Mesothelial cell of epicardium (in vitro differentiated cells): ENCODE measurements at places on chromosomes 4 and X.

DNA sequence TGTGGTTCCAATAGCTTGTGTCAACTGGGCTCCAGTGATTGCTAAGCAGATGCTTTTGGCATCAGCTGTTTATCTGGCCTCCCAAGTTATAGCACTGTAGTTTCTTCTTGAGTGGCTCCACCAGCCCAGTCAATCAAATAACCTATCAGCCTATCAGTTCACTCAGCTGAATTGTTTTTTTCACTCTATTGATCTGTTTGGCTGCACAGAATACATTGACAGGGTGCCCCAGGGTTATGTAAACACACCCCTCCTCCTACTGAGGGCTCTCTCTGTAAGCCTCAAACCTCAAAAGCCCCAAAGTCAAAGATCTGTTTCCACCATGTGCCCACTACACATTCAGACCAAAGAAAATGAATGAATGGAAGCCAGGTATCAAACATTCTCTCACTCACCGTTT is 214.0 kb downstream of the HS6ST2 start:
- DNase-seq: no peak

DNA sequence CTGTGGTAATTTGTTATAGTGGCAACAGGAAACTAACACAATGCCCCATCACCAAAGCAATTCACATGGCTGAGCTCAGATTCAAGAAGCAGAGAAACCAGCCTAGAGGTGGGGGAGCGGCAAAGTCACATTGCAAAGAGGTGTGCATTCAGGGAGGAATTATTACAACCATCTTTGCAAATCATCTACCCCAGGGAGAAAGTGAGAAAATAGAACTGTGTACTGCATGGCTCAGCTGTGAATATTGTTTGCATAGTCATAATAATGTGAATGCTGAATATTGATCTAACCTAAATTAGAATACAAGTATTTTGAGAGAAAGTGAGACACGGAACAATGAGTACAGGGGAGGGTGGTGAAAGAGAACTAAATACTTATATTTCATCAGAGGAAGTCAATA is 387.9 kb downstream of the BCOR start:
- no peak for DNase-seq

GRCh38 chr4:187903106-187903505 is 92.5 kb upstream of the ZFP42 start:
- no peak for DNase-seq

DNA sequence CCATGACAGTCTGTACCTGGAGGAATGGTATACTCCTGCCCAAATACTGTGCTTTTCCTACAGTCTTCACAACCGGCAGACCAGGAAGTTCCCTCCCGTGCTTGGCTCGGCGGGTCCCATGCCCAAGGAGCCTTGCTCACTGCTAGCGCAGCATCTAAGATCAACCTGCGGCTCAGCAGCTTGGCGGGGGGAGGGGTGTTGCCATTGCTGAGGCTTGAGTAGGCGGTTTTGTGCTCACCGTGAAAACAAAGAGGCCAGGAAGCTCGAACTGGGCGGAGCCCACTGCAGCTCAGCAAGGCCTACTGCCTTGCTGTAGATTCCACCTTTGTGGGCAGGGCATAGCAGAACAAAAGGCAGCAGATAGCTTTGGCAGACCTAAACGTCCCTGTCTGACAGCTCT is 152.7 kb downstream of the TEX11 start:
- DNase-seq: no peak

GRCh38 chr4:39609454-39609931 is 29.2 kb downstream of the SMIM14 start:
- DNase-seq: no peak

GRCh38 chr4:115945026-115945425 is 831.6 kb upstream of the NDST4 start:
- no peak for DNase-seq

GRCh38 chrX:10158279-10159144 is 1.7 kb downstream of the CLCN4 start:
- DNase-seq: no peak

- DNase-seq: no peak
Observed at GRCh38 chrX:78326401-78326800, 1.0 kb downstream of the CYSLTR1 start.

DNA sequence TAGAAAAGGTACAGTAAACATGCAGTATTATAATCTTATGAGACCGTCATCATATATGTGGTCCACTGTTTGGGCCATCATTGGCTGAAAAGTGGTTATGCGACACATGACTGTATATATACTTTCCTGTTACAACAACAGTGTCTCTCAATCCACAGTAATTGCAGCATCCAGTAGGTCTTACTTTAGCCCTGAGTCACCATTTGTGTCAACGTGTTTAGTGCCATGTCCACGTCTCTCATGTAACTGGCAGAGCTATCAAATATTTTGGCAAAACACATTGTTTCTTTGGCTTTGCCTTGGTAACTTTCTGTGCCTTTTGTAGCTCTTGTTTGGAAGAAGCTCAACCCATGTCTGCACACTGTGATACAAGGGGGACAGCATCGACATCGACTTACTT is 73.8 kb downstream of the CD38 start:
- no peak for DNase-seq

- DNase-seq: no peak
Observed at GRCh38 chr4:164193676-164194075, 560.3 kb upstream of the SMIM31 start.

DNA sequence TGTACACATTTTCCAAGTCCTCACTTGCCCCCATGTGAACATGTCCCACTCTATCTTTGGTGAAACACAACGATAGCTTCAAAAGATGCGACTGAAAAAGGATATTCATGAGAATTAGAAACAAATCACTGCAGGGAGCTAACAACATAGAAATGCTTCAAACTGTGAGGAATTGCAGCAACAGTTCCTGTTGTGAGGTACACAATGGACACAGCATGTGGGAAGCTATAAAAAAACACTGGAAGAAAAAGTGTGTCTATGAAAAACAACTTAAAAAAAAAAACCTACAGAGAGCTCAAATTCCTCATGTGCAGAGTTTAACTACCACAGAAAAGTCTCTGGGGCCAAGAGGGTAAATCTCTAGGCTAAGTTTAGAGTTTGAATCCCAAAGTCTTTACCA is 51.6 kb upstream of the BLTP1 start:
- no peak for DNase-seq

GRCh38 chrX:153968754-153969124 is 2.9 kb downstream of the HCFC1 start:
- DNase-seq: no peak

DNA sequence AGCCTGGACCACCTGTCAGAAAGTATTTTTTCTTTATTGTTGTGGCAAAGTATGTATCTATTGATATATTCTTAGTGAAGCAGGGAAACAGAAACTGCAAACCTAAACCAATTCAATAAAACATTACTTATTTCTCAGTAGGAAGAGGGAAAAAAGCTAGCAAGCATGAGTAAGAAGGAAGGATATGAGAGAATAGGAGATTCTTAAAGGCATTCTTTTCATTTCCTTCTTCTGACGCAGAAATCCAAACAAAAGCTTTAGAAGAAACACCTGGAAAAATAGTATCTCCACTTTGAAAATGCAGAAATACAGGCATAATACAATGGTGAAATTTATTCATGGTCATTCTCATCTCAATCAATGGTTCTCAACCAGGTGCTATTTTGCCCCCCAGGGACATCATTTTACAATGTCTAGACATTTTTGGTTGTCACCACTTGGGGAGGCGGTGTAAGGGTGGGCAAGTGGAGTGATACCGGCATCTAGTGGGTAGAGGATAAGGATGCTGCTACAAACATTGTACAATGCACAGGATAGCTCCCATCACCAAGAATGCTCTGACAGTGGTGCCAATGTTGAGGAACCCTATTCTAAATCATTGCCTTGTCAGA is 21.7 kb upstream of the ATXN3L start:
- DNase-seq: no peak

GRCh38 chr4:38821739-38822138 is 17.1 kb upstream of the TLR1 start:
- DNase-seq: no peak

DNA sequence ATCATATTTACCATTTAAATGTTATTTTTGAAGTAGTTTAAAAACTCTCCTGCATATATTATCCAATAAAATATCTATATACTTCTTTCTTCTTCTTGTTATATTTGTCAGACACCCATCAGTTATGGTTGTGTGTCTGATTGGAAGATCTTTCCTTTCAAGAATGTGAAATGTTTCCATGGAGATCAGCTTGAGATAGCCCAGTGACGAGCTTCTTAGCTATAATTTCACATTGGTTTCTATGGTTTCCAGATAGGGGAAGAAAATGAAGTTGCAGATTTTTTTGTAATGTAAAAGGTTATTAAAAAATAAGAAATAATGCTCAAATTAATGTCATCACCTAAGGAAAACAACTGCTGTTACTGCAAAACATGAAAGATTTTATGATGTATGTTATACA is 189.0 kb downstream of the COX7B2 start:
- DNase-seq: no peak

- no peak for DNase-seq
Observed at GRCh38 chr4:169931964-169932363, 94.2 kb downstream of the MFAP3L start.

- DNase-seq: no peak
Observed at GRCh38 chr4:165556383-165556782, 177.6 kb downstream of the CPE start.

GRCh38 chrX:34879886-34880285 is 62.7 kb upstream of the FAM47B start:
- no peak for DNase-seq

GRCh38 chrX:119063428-119063827 is 9.4 kb upstream of the CT47C1 start:
- no peak for DNase-seq

GRCh38 chr4:186015212-186015817 is 53.6 kb upstream of the TLR3 start:
- no peak for DNase-seq

GRCh38 chr4:83009529-83009928 is 1.1 kb downstream of the LIN54 start:
- no peak for DNase-seq

DNA sequence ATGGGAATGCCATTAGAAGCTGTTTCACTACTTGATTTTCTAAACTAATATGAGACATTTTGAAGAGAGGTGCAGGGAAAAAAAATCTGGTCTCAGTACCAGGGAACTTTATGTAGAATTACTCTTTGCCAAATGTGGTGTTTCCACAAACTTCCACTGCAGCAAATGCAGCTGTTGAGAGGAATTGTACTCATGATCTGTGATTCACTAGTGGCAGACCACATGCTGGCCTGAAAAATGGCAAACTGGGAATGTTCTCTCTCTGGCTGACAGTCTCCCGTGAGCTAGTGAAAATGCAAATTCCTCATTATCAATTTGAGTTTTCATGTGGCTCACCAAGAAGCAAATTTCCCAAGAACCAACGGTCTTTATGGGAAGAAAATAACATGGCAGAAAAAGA is 37.8 kb upstream of the GPR101 start:
- DNase-seq: no peak

DNA sequence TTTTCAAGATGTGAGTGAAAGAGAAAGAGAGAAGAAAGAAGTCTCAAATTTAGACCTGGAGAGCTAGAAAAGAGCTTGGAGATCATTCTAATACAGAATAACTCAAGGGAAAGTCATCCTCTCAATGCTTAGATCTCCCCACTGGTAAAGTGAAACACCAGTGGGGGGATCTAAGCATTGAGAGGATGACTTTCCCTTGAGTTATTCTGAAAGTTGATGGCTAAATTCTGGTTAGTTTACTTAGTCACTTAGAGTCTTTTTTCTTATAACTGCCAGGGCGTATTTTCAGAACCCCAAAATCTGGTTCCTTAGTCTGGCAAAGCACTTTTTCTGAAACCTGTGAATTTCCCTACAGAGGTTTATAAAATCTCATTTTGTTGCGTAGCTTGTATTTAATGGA is 198.6 kb downstream of the ARHGAP24 start:
- no peak for DNase-seq

GRCh38 chr4:74878323-74878722 is 54.6 kb upstream of the PARM1 start:
- no peak for DNase-seq

DNA sequence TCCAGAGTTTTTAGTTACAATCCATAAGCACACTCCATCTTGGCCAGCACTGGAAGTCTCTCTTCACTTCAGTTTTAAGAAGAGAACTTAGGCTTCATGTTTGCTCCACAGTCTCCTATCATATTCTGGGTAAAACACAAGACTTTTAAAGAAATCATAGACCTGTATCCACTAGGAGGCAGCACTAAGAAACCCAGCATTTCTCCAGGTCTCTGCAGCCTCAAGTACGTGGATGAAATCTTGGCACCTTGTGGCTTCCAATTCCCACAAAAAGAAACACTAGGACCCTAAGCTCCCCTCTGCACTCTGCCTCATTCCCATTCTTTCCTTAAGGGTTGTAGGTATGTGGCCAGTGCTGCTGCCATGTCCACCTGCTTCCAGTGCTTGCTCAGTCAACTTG is 367.3 kb upstream of the CASK start:
- no peak for DNase-seq

GRCh38 chr4:11218692-11219091 is 210.0 kb downstream of the HS3ST1 start:
- DNase-seq: no peak

DNA sequence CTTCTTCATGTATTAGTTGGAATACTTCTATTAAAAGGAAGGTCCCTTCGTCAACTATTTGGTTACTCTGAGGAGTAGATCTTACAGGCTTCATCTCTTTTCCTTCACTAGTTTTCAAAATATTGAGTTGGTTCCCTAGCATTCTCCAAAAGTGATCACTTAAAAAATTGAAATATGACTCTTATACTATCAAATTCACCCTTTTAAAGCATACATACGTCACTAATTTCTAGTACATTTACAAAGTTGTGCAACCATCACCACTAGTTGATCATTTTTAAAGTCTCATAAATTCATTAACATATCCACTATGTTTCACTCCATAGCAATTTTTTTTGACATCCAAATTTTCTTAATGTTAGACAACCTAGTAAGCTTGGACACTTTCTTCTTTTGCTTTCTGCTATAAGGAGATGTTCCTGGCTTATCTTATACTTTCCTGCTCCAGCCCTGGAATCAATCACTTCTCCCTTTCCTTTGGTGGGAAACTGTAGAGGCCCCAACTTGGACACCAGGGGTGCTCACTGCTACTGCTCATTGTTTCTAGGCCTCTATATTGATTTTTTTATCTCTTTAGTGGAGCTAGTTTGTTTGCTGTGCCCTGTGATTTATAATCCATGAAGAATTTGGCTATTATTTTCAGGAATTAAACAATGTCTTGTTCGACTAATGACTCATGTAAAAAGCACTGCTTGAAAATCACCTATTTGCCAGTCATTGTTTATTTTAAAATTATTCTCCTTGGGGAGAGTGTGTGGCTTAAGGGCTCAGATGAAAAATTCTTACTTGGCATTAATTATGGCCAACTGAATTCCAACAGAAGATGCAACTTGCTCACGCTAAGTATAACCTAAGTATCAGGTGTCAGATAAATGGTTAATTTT is 4.0 kb upstream of the ZFX start:
- no peak for DNase-seq

GRCh38 chr4:52657618-52658501 is 1.2 kb downstream of the USP46 start:
- no peak for DNase-seq

DNA sequence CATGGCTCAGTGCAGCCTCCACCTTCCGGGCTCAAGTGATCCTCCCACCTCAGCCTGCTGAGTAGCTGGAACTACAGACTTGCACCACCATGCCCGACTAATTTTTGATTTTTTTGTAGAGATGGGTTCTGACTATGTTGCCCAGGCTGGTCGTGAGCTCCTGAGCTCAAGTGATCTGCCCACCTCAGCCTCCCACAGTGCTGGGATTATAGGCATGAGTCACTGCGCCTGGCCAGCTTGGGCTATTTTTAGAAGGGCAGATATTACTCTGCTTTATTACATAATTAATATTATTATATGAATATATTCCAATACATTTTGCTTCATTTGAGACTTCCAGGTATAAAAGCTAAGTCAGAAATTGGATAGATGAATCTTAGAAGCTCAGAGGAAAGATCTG is 143.7 kb upstream of the ANK2 start:
- DNase-seq: no peak
